Activated CD8-positive, alpha-beta T cell treated with anti-CD3 and anti-CD28 coated beads for 36 hours (primary cell): ENCODE measurements at places on chromosomes 1 and 21.

GRCh38 chr1:6104631-6105030 lies 58.9 kb downstream of the KCNAB2 start:
- no peak for DNase-seq

DNA sequence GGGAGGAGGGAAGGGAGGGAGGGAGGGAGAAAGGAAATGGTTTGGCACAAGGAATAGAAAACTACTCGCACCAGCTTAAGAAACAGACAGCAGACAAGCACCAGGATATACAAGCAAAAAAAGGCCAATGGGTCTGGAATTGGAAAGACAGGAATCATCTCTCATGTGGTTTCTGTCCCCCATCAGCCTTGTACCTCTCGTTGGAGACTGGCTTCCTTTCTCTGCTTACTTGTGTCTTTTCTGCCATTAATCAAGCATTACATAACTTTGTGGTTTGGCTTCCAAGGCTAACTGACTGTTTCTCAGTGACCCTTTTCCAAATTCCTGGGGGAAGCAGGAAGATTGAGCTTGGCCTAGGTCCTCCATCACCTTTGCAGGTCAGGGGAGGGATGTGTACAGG lies 11.8 kb upstream of the RALGPS2 start:
- no peak for DNase-seq

DNA sequence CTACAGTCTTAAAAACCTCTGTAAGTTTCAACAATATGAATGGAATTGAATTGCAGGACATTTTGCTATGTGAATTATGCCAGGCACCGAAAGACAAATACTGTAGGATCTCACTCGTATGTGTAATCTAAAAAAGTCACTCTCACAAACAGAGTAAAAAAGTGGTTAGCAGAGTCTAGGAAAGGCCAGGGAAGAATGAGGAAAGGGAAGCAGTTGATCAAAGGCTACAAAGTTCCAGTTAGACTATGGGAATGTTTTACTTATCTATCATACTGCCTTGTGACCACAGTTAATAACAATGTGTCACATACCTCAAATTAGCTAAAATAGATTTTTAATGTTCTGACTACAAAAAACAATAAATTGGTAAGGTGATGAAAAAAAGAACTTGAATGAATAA lies 565.4 kb upstream of the BRINP3 start:
- no peak for DNase-seq

DNA sequence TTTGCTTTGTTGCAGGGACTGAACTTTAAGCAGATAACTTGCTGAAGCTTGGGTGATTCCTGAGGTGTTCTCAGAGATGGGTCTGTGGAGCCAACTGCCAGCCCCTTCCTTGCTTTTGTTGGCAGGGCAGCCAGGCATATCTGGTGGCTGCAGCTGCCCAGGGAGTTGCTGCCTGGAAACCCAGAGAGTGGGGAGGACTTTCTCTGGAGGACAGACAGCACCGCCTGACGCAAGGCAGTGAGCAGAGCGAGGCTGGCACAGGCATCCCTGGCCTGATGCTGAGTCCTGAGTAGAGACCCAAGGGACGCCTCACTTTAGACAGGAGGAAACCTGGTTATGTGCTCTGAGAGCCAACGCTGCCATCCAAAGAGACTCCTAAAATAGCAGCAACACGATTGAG lies 9.8 kb upstream of the OLFML2B start:
- DNase-seq: no peak

GRCh38 chr1:184429335-184429734 lies 42.5 kb downstream of the C1orf21 start:
- no peak for DNase-seq

DNA sequence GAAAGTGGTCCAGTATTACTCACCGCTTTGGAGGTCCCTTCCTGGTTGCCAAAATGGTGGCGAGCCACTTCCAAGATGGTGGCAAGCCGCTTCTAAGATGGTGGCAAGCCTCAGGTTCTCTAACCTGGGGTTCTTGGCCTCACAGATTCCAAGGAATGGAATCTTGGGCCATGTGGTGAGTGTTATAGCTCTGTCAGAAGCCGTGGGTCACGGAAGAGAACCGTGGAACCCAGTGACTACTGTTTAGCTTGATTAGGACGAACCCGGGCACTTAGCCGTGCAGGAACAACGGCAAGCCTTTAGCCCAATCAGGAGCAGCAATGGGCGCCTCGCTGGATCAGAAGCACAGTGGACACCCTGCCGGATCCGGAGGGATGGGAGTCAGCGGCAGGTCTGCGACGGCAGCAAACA lies 356.2 kb upstream of the TMPRSS15 start:
- no peak for DNase-seq
